ENCODE measurements at places on chromosomes 5 and 9. TPM values are rescaled to one million over a fixed set of nuclear protein-coding genes. Genes with fewer than 3 reads are reported as not detected.

Gene CEL
- 2.1 TPM for polyA plus RNA-seq

Gene SLC23A1
- 0.01 TPM for polyA plus RNA-seq

Gene PCDHGA9
- 0.83 TPM for polyA plus RNA-seq

Gene CCNI2
- 0.05 TPM for polyA plus RNA-seq

Gene NIPAL4
- polyA plus RNA-seq: 5.4 TPM

Gene FGFR4
- 1.4 TPM for polyA plus RNA-seq

Gene HRCT1
- 0.61 TPM for polyA plus RNA-seq

Gene BSPRY
- polyA plus RNA-seq: 17.2 TPM

Gene CFAP77
- polyA plus RNA-seq: not detected

Gene TERT
- 0.51 TPM for polyA plus RNA-seq

Gene TPPP
- polyA plus RNA-seq: 2.7 TPM

Gene MYMK
- not detected for polyA plus RNA-seq

Gene GFRA3
- 0.14 TPM for polyA plus RNA-seq

Gene TSSK1B
- 0.20 TPM for polyA plus RNA-seq

Gene FBLL1
- polyA plus RNA-seq: 0.09 TPM

Gene PCDHB12
- polyA plus RNA-seq: 0.08 TPM

Gene NMUR2
- 0.06 TPM for polyA plus RNA-seq

Gene GSN
- 418 TPM for polyA plus RNA-seq

Gene ACTL7A
- polyA plus RNA-seq: not detected

Gene SPARC
- polyA plus RNA-seq: 12.1 TPM

Gene LMAN2
- polyA plus RNA-seq: 84.0 TPM

Gene PPP3R2
- polyA plus RNA-seq: not detected

Gene FGF10
- polyA plus RNA-seq: 0.37 TPM

Gene IL5
- polyA plus RNA-seq: not detected

Data from esophagus (tissue), 2 donors.